ENCODE measurements at places on chromosomes 7 and 10. TPM values are rescaled to one million over a fixed set of nuclear protein-coding genes. Genes with fewer than 3 reads are reported as not detected.

Gene THNSL1
- total RNA-seq = 10.2 TPM

Gene INPP5F
- total RNA-seq = 47.4 TPM

Gene NCAPG2
- total RNA-seq = 23.8 TPM

Gene OR2A42
- not detected for total RNA-seq

Gene KEL
- total RNA-seq = 1.6 TPM

Gene KLF14
- total RNA-seq = 0.55 TPM

Gene ARPC1B
- total RNA-seq = 125 TPM

GRCh38 chr10:98994030-98994429 is 241.6 kb downstream of the HPSE2 start:
- no peak for DNase-seq
- no peaks in the 10 kb centered on the region for H3K27me3 ChIP-seq
- no peak overlapping the region for H3K27ac ChIP-seq
- no peaks in the 10 kb centered on the region for H3K4me1 ChIP-seq

DNA sequence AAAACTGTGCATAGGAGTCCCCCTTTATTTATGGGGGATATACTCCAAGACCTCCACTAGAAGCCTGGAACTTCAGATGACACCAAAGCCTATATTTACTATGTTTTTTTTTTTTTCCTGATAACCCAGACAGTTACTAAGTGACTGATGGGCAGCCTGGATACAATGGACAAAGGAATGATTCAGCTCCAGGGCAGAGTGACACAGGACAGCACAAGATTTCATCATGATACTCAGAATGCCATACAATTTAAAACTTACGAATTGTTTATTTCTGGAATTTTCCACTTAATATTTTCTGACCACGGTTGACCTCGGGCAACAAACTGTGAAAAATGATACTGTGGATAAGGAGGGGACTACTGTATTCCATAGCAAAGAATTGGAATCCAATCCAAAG is 843.6 kb downstream of the PCDH15 start:
- DNase-seq = no peak
- H3K4me3 ChIP-seq = no peak overlapping the region
- H3K27me3 ChIP-seq = no peaks in the 10 kb centered on the region
- H3K27ac ChIP-seq = no peak overlapping the region
- H3K36me3 ChIP-seq = no peaks in the 10 kb centered on the region

DNA sequence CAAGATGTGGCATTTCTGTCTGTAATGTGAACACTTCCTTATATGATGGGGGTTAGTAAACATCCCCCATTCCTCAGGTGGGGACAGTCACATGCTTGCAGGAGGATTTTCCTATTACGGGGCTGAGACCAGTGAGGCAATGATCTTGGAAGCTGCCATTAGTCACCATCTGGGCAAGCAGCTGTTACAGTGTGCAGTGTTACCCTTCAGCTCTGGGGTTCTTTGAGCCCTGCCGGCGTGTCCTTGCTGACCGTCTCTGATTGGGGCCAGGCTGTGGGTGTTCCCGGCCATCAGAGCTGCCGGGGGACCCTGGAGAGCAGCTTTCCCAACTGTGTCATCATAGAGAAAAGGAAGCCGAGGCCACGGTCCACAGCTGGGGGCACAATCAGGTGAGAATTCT is 126.8 kb upstream of the FAM20C start:
- no peaks in the 10 kb centered on the region for H3K4me1 ChIP-seq
- no peak overlapping the region for H3K27ac ChIP-seq
- H3K36me3 ChIP-seq = no peaks in the 10 kb centered on the region
- H3K27me3 ChIP-seq = peaks cover 4% of the 10 kb centered on the region
- no peak overlapping the region for H3K4me3 ChIP-seq

DNA sequence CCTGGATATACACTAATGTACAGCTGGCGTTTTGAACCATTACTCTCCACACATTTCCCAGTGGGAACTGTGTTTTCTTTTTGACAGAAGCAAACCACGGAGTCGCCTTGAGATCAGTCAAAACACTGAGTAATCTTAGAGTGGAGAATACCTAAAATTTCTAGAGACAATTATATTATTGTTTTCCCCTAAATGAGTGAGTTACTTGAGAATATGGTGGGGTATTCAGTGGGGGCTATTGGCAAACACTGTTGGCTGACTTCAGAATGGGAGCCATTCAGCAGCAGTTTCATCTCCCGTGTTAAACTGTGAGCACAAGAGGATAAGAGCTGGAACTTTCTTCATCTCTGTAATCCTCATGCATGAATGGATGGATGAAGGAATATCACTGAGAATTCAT is 6.2 kb downstream of the IL2RA start:
- no peaks in the 10 kb centered on the region for H3K4me1 ChIP-seq
- DNase-seq = no peak
- H3K27ac ChIP-seq = no peak overlapping the region
- H3K36me3 ChIP-seq = no peaks in the 10 kb centered on the region
- peaks cover 30% of the 10 kb centered on the region for H3K27me3 ChIP-seq

GRCh38 chr7:116525913-116526861 is 1.4 kb downstream of the CAV1 start:
- peak overlapping the region; percentile 93 for H3K4me3 ChIP-seq
- no peaks in the 10 kb centered on the region for H3K36me3 ChIP-seq
- H3K27ac ChIP-seq = peak overlapping the region; percentile 87
- peaks cover 69% of the 10 kb centered on the region for H3K27me3 ChIP-seq
- peak; percentile 82 for DNase-seq

DNA sequence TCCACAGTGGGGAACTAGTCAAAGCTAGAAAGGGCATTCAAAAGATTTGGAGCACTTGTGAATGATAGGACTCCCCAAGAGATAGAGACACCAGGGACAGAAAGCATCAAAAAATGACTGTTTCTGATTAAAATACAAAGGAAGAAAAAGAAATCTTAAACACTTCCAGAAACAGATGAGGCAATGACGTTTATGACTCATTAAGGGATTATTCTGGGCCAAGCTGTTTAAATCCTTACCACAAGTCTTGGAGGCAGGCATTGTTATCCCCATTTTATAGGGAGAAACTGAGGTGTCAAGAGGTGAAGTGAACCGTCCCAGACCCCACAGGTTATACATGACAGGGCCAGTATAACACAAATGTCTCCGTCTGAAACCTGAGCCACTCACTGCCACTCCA is 68.3 kb upstream of the AMPH start:
- no peak overlapping the region for H3K27ac ChIP-seq
- no peaks in the 10 kb centered on the region for H3K27me3 ChIP-seq
- H3K36me3 ChIP-seq = no peaks in the 10 kb centered on the region
- no peaks in the 10 kb centered on the region for H3K4me1 ChIP-seq
- no peak for DNase-seq

DNA sequence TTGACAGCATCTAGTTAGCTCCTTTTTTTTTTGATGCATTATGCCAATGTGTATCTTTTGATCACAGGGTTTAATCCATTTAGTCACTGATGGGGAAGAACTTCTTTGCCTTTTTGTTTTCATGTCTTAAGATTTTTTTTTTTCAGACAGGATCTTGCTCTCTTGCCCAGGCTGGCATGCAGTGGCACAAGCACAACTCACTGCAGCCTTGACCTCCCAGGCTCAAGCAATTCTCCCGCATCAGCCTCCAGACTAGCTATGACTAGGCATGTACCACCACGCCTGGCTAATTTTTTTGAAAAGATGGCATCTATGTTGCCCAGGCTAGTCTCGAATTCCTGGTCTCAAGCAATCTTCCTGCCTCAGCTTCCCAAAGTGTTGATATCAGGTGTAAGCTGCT is 46.4 kb upstream of the PLA2G12B start:
- H3K27ac ChIP-seq = no peak overlapping the region
- no peaks in the 10 kb centered on the region for H3K4me1 ChIP-seq
- H3K4me3 ChIP-seq = no peak overlapping the region
- no peaks in the 10 kb centered on the region for H3K27me3 ChIP-seq
- no peak for DNase-seq

DNA sequence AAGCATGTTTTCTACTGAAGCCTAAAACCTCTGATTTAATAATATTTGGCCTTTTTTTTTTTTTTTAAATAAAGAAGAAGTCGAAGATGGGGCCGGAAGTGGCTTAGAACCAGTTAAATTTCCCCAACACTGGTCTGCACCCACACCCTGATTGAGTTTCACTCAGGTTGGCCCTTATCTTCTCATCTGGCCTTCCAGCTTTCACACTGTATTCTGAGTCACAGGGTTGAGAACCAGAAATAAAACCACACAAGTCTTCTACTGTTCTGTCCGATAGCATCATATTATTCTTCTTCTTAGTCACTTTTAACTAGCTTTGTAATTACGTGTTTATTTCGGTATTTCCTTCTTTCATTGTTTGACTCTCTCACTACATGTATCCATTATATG is 9.9 kb downstream of the ZNF365 start:
- peaks cover 7% of the 10 kb centered on the region for H3K27me3 ChIP-seq
- H3K4me3 ChIP-seq = no peak overlapping the region
- H3K27ac ChIP-seq = no peak overlapping the region
- no peaks in the 10 kb centered on the region for H3K36me3 ChIP-seq

GRCh38 chr7:79734181-79734580 is 280.7 kb upstream of the MAGI2 start:
- no peaks in the 10 kb centered on the region for H3K4me1 ChIP-seq
- no peak overlapping the region for H3K4me3 ChIP-seq
- no peaks in the 10 kb centered on the region for H3K27me3 ChIP-seq
- DNase-seq = no peak

Data from type B pancreatic cell (in vitro differentiated cells).